ENCODE measurements at places on chromosomes 12 and 14.

GRCh38 chr14:24806061-24806678 is 172.2 kb upstream of the GZMB start:
- DNase-seq, result peak; percentile 73

- DNase-seq, result no peak
Measured at GRCh38 chr12:6957151-6957701, 6.1 kb downstream of the PTPN6 start.

- no peak for DNase-seq
Measured at GRCh38 chr12:125148316-125148715, 83.1 kb downstream of the AACS start.

GRCh38 chr12:90280564-90281058 is 572.0 kb upstream of the ATP2B1 start:
- no peak for DNase-seq

DNA sequence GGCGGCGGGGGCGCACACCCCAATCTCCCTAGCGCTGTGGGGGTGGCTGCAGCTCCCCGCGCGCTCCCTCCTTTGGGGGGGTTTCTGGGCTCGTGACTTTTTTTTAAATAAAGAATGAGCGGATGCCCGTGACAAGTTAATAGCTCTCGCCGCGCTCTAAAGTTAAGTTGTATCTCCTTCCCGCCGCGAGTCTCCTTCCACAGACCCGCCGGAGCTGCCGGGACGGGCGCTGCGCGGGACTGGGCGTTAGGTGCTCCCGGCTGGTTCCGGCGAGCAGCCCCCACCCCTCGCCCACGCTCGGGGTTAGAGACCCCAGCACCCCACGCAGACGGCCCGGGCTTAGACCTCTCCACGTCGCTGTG is 82.6 kb upstream of the HMGA2 start:
- DNase-seq, result no peak

DNA sequence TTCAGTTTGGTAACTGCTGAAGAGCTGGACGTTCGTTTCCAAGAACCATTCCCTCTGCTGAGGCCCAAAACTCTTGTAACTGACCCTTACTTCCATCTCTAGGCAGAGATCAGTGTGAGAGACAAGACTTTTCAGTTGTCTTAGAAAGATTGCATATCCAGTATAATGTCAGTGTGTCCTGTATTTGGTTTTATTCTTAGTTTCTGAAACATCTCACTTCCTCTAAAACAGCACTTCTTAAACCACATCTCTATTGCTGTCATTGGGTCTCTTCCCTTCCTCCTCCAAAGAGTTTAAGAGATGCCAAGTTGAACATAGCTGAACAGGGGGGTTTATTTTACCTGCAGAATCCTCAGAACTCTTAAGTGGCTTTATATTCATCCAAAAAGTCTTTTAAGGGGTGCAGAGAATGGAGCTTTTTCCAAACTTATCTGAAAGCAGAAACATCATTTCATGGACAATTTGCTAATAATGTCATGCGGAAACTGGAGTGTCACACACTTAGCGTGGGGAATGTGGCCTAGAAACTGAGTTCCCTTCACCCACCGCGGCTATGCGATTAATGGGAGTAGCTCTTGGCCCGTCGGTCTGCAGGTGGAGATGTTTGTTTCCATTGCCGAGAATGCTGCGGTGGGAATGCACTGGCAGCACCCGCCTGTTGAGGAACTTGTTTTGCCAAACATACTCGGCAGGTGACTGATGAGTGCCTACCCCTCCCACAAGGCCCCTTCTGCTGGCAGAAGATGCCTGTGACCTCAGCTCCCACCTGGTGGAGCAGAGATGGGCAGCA is 148.2 kb downstream of the ADGRD1 start:
- no peak for DNase-seq

GRCh38 chr12:104975587-104976343 is 10.4 kb upstream of the NOPCHAP1 start:
- no peak for DNase-seq

DNA sequence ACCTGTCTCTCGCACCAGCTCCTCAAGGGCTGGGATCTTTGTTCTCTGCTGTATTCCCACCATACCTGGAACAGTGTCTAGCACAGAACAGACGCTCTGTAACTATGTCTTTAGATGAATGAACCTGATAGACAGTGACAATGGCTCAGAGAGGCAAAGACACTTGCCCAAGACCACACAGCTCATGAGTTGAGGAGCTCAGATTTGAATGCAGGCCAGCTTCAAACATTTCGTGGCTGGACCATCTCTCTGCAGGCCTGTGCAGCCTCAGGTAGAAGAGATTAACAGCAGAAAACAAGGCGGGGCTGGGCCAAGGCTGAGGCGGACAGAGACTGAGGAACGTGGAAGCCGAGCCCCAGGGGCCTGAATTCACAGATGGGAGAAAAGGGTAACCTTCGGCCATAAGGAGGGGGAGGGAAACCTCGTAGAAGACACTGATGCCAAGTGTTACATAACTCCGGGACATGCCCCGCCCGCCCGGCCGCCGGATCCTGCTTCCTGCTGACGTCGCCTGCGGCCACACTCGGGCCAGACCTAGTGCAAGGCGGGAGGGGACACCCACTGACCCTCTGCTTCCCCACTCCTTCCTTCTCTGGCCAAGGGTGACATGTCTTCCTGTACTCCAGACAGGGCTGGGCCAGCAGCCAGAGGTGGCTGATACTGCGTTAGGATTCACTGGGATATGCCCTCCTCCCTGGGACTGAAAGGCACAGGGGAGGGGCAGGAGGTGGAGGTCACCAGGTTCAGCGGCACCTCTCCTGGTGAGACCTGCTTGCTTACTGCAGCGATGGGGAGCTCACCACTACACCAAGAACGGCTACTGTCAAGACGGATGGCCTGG is 86.8 kb downstream of the RFLNA start:
- peak; percentile 82 for DNase-seq
